ENCODE measurements at places on chromosomes 2 and 18.

DNA sequence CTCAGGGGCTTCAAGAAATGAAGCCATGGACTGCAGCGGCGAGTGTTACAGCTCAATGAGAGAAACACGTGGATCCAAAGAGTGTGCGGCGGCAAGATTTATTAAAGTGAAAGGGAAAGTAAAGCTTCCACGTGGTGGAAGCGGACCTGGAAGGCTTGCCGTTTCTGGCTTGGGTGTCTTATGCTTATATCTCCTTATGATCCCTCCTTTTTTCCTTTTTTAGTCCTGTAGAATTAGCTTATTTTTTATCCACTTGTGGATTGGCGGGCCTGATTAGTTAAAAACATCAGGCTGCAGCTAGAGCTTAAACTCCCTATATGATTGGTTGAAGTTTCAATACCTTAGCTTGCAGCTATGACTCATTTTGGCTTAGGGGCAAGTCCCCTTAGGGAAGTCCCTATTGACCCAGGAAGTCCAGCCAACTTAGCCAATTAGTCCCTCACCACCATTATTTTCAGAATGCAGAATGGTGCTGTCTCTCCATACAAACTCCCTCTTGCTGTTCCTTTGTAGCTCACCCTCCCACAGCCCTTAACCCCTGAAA is 11.6 kb upstream of the HNMT start:
- DNase-seq, result no peak

DNA sequence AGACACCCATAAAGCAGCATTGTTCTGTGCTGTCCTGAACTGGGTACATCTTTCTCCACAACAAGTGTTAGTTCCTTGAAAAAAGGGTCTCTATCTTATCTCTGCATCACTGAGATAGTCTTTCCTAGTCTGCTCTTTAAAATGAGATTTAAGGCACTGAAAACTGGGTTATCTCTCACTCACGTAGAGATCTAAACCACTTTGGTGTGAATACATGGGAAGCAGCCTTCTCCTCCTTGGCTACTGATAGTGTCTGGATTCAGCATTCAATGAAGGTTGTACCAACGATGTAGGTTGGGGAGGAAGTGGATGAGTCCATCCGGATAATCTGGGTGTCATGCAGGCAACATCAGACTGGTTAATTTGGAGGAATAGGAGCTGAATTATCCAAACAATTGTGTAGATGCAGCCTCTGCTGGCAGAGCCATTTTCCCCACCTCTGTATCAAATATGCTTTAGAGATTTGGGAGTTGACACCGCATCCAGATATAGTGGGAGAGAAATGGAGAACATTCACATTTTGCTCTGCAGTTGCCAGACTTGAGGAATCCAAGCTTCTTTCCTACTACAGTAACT is 15.9 kb upstream of the SIX3 start:
- no peak for DNase-seq

GRCh38 chr18:2964361-2965010 is 48.5 kb downstream of the LPIN2 start:
- DNase-seq, result no peak

- DNase-seq, result no peak
These were observed 66.4 kb downstream of the BABAM2 start for GRCh38 chr2:27956888-27957287.

DNA sequence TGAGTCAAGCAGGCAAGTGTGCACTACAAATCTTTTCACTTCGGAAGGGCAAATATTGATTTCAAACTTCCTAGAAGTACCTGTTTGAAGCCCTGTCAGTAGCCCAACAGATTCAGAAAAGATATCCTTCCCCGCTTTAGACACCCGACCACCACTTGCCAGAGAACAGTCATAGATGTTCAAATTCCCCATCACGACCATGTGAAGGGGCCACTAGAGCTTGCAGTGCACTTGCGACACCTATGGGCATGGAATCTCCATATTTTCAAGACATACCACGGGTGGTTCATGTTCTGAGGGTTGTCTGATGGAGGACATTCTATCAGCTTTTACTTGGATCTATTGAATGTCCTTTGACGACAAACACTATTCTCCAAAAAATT is 23.8 kb downstream of the GNLY start:
- DNase-seq, result no peak

Data from midbrain (tissue), 1 donor.